ENCODE measurements at places on chromosomes 11 and 22.
A peak's percentile ranks its signal among the peaks of the same experiment; 100 is the strongest.

GRCh38 chr11:68855205-68855981 is 13.7 kb upstream of the CPT1A start:
- DNase-seq: no peak

GRCh38 chr22:44131989-44132685 is 48.6 kb upstream of the PARVG start:
- no peak for DNase-seq

GRCh38 chr11:31397239-31397834 is 27.7 kb downstream of the DNAJC24 start:
- DNase-seq: no peak

- DNase-seq: no peak
Measured at GRCh38 chr11:59992425-59992824, 24.6 kb upstream of the OOSP4B start.

DNA sequence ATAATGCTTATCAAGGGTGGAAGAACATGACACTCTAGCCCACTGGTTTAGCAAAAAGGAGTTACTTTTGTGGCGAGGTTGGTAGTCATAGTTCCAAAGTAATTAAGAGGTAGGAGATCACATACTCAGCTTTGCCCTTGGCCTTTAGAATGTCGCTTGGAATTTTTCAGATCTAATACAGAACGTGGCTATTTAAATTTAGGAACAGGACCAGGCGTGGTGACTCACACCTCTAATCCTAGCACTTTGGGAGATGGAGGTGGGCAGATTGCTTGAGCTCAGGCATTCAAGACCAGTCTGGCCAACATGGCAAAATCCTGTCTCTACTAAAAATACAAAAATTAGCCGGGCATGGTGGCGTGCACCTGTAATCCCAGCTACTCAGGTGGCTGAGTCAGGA is 26.1 kb upstream of the ZNRF3 start:
- no peak for DNase-seq

- DNase-seq: no peak
Measured at GRCh38 chr11:131583938-131584337, 213.5 kb downstream of the NTM start.

DNA sequence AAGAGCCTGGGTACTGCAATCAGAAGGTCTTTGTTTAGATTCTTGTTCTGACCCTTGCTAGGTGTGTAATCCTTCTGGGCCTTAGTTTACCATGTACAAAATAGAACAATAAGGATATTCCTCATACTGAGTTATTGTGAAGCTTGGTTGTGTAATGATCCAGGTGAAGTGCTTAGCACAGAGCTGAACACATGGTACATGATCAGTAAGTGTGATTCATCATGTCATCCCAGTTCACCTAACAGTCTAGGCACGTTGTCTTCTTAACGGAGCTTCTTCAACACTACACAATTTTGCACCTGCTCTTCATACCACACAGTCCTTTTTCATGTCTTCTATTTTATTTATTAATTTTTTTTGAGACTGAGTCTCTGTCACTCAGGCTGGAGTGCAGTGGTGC is 234.3 kb upstream of the TENM4 start:
- no peak for DNase-seq

GRCh38 chr11:27358296-27358695 is 4.7 kb downstream of the CCDC34 start:
- no peak for DNase-seq

GRCh38 chr11:30487200-30487898 is 98.8 kb downstream of the MPPED2 start:
- no peak for DNase-seq

GRCh38 chr11:111205632-111206385 is 39.7 kb upstream of the POU2AF2 start:
- DNase-seq: no peak

- no peak for DNase-seq
Measured at GRCh38 chr22:27100789-27101188, 443.4 kb downstream of the MIAT start.

DNA sequence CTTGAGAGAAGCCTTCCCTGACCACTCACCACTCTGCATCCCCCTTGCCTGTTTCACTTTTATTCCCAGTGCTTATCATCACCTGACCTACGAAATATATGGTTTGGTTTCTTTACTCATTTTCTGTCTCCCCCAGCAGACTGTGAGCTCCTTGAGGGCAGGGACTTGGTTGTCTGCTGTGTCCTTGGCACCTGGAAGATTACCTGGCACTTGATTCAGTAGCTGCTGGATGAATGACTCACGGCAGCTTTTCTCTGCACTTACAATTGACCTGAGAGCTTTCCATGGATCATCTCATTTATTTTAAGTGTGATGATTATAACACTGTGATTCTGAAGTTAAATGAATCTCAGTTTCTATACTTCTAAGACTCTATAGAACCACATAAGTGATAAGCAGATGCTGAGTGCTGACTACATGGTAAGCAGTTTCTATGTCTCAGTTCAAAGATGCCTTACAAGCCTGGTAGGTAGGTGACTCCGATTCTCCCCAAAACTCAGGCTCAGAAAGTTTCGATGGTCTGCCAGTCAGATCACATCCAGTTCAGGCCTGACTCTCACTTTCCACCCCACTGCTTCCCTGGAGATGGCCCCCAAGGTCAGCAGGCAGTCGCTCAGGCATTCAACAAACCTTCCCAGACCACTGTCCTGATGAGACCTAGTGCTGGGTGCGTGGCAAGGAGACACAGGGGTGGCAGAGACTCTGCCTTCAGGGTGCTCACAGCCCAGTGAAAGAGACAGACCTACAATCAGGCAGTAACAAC is 11.6 kb downstream of the IL2RB start:
- no peak for DNase-seq

DNA sequence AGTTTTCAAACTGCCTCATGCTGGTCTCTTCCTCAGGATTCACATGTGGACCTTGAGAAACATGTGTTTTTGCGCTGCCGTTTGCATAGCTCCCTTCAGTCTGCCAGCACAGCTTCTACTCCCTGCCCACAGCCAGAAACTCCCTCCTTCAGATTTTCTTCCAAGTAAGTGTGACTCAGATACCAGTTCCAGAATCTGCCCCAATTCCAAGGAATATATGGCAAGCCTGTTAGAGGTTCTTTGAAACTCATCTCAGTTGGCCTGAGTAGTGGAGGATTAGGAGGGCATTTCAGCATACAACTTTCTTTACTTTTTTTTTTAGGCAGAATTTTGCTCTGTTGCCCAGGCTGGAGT is 67.1 kb downstream of the SNX19 start:
- DNase-seq: no peak

- DNase-seq: no peak
Measured at GRCh38 chr11:42171046-42171445, 711.6 kb upstream of the LRRC4C start.

DNA sequence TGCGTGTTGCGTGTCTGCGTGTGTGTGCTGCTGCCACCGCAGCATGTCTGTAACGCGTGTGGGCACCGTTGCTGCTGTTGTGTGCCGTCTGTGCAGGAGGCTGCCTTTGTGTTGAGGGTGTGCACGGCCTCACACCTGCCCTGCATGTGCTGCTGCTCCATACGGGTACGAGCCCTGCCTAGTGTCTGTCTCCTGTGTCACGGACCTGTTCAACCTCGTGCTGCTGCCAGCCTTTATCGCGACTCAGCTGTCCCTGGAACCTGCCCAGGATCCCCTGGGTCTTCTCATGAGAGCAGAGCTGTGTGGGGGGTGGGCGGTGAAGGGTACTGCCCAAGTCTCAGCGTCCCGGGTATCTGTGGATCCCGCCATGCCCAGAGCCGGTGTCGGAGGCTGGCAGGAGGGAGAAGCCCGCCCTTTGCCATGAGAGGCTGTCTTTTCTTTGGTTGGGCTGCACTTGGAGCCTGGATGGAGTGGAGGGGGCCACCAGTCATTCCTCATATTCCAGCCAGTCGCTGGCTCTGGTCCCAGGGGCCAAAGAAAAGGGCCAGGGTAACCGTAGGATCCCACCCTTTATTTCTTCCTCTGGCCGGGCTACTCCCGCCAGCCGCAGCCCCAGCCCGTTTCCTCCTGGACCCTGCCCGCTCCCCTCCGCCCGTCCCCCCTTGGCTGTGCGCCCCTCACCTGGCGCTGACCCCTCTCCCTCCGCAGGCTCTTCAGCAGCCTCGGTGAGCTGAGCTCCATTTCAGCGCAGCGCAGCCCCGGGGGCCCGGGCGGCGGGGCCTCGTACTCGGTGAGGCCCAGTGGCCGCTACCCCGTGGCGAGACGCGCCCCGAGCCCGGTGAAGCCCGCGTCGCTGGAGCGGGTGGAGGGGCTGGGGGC is 7.8 kb upstream of the ACR start:
- no peak for DNase-seq

DNA sequence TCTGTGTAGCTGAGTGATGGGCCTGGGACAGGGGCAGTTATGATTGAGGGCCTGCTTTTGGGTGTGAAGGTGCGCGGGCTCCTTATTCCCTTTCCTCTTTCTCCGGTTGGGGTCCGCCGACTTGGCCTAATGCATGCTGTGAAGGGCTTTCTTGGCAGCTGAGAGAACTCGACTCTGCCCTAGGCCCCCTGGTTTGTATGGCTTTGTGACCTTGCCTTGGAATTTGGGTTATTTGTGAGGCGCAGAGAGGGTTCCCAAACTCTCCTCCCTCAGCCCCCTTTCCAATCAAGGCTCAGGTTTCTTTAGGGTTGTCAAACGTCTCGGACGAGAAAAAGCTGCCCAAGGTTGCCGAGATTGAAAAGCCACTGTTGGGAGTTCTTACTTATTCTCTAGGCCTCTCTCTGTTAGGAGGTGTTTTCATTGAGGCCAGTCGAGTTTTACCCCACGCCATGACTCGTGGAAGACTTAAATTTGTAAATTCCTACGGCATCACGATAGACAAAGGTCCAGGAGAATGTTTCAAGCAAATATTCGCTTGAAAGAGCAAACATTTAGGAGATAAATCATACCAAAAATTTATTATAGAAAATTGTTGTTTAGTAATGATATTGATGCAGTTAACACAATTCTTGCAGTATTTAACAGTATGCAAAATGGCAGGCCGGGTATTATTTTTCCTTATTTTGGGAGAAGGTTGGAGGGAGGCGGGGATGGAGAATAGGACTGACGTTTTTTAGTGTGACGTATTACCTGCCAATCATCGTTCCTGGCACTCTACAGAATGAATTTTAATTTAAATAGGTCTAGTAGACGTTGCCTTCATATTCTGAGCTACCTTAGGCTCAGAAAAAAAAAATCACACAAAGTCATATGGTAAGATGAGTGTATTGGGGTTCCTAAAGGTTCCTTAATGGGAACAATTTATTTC is 689 bp downstream of the PDHX start:
- peak; percentile 8 for DNase-seq

DNA sequence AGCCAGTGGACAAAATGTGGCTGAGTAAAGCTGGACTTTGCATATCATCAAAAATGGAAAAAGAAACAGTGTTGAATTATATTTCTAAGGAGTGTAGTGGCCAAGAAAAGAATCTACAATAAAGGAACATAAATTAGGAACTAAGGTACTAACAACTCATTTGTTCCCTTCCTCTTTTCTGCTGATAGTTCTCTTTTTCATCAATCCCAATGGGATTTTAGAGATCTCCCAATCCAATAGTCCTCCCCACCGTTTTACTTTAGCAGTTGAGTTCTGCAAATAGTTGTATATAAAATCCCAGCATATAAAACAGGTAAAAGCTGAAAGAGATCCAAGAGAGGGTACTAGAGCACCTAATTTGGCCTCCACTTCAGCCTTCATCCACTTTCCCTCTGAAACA is 2.0 kb downstream of the PRCP start:
- DNase-seq: no peak

- no peak for DNase-seq
Measured at GRCh38 chr11:116598036-116598435, 174.8 kb downstream of the BUD13 start.

- no peak for DNase-seq
Measured at GRCh38 chr11:41289408-41289807, 170.0 kb downstream of the LRRC4C start.

- DNase-seq: no peak
Measured at GRCh38 chr11:68215087-68215445, 2.0 kb upstream of the KMT5B start.

DNA sequence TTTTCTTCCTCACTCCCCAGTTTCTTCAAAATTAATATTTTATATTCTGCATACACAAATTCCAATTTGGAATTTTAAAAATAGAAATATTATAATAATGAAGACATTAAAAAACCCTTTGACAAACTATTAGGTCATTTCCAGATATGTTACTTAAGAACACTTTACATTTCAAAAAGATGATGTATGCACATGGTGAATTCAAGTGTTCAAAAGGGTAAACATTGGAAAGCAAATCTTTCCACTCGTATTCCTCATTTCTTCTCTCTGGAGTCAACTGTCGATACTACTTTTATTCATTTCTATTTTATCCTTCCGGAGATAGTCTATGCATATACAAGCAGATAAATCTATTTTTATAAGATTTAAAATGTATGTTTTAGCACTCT is 16.7 kb downstream of the TBCEL start:
- DNase-seq: no peak

DNA sequence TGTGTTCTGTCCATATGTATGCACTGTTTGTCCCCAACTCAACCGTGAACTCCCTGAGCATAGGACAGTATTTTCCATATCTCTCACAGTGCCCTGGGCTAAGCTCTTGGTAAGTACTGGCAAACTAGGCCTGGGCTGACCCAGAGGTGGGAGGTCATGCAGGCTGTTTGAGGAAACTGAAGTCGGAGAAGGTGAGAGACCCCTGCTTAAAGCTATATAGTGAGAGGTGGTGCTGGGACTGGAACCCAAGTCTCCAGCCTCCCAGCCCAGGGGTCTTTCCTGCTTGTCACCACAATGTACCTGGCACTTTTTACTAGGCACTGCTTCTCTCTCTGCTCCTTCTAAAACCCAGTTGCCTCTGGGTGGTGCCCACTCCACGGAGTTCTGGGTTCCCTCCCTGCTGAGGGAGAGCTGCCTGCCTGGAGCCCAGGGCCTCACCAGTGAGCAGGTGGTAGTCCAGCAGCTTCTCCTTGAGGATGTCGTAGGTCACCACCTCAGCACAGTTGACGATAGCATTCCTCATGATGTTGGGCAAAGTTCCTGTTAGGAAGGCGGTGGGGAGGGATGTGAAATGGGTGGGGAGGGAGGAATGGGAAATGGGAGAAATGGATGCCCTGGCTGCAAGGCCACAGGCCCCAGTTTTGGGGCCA is 4.7 kb downstream of the UCP3 start:
- no peak for DNase-seq

GRCh38 chr11:36586543-36586942 is 7.8 kb upstream of the IFTAP start:
- no peak for DNase-seq

DNA sequence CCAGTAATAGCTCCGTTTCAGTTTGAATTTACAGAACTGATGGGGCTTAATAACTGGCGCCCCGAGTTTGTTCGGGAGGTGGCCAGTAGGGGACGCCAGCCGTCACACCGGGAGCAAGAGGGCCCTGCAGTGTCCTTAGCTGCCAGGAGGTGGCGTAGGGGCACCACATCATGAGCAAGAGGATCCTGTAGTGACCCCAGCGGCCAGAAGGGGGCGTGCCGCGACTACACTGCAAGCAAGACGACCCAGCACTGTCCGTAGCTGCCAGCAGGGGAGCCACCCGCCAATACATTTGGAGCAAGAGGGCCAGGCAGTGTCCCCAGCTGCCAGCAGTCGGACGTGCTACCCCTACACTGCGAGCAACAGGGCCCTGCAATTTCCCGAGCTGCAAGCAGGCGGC is 663.7 kb upstream of the B3GAT1 start:
- DNase-seq: no peak

GRCh38 chr22:47166446-47167016 is 404.1 kb downstream of the TBC1D22A start:
- no peak for DNase-seq

Measured in stimulated activated CD8-positive, alpha-beta memory T cell treated with anti-CD3 and anti-CD28 coated beads, Interleukin-4, amount 100 ng/mL, for 1 hour (primary cell).